Ascending aorta (tissue), 2 donors: ENCODE measurements at places on chromosomes 13 and 19. TPM values are rescaled to one million over a fixed set of nuclear protein-coding genes. Genes with fewer than 3 reads are reported as not detected.

ZNF527 gene
- total RNA-seq, result 0.32 TPM

KLF1 gene
- not detected for total RNA-seq

TGDS gene
- total RNA-seq, result 22.6 TPM

PRR36 gene
- total RNA-seq, result not detected
